ENCODE measurements at places on chromosomes 13 and 19. TPM values are rescaled to one million over a fixed set of nuclear protein-coding genes. Genes with fewer than 3 reads are reported as not detected.

DNA sequence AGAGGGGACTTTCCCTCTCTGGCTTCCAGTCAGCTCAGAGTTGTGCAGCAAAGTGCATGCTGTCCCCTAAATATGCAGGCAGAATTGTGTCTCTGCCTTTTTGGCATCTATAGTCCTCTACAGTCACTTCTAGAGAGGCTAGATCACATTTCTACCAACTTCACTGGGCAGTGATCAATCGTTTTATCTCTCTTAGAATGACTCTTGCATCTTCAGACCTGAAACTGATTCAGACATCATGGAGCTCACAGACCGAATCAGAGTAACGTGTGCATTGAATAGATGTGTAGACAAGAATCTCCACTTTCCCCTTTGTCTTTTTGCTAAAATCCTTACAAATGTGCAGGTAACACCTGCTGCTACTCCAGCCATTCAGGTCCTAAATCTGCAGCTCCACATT is 6.2 kb downstream of the ZNF253 start:
- peaks cover 14% of the 10 kb centered on the region for H3K4me1 ChIP-seq
- H3K36me3 ChIP-seq, result peaks cover 3% of the 10 kb centered on the region
- no peaks in the 10 kb centered on the region for H3K27me3 ChIP-seq

- H3K27ac ChIP-seq, result no peak overlapping the region
- no peaks in the 10 kb centered on the region for H3K4me1 ChIP-seq
- no peaks in the 10 kb centered on the region for H3K36me3 ChIP-seq
- no peak for DNase-seq
- no peak overlapping the region for H3K4me3 ChIP-seq
Observed at GRCh38 chr13:50747737-50748350, 95.6 kb downstream of the DLEU7 start.

- H3K4me3 ChIP-seq, result no peak overlapping the region
- no peak overlapping the region for H3K27ac ChIP-seq
- no peaks in the 10 kb centered on the region for H3K27me3 ChIP-seq
- no peaks in the 10 kb centered on the region for H3K36me3 ChIP-seq
- peak; percentile 70 for DNase-seq
Observed at GRCh38 chr19:6126335-6126974, 9.0 kb upstream of the ACSBG2 start.

DNA sequence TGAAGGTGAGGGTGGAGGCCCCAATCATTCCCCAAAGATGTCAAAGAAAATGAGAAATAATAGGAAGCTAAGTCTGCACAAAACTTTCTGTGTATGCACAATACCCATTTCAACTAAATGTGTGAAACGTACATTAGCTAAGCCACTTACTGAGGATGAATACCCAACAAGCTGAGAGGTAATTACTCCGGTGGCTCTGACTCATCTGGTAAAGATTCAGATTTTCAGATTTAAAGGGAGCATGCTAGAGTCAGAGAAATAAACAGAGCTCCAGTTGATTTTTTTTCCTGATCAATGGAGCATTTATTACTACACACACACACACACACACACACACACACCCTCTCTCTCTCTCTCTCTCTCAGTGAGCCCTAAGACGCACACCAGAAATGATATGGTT is 194.8 kb upstream of the ARGLU1 start:
- no peaks in the 10 kb centered on the region for H3K36me3 ChIP-seq
- DNase-seq, result no peak
- H3K27ac ChIP-seq, result no peak overlapping the region

DNA sequence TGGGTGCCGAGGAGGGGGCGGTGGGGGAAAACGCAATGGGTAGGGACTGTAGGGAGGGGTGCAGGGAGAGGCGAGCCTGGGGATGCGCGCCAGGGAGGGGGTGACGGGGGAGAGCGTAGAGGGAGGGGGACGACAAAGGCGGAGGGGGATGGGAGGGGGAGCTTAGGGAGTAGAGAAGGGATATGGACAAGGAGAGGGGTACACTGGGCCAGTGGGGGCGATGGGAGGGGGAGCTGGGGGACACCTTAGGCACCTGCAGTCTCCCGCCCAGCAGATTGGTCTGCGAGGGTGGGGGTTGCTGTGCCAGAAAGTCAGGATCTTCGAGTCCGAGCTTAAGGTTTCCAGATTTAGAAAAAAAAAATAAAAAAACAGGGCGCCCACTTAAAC is 15.7 kb downstream of the CCDC124 start:
- peak; percentile 20 for DNase-seq
- peaks cover 48% of the 10 kb centered on the region for H3K27me3 ChIP-seq
- no peak overlapping the region for H3K27ac ChIP-seq
- H3K4me3 ChIP-seq, result peak overlapping the region; percentile 67
- no peaks in the 10 kb centered on the region for H3K36me3 ChIP-seq

DNA sequence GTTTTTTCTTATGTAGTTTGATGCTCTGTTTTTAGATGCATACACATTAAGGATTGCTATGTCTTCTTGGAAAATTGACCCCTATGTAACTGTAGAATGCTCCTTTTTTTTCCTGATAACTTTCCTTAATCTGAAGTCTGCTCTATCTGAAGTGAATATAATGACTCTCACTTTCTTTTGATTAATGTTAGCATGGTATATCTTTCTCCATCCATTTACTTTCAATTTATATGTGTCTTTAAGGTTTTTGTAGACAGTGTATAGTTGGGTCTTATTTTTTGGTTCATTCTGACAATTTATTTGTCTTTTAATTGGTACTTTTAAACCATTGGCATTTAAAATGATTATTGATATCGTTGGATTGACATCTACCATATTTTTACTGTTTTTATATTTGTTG is 92.3 kb downstream of the URI1 start:
- no peaks in the 10 kb centered on the region for H3K36me3 ChIP-seq
- no peaks in the 10 kb centered on the region for H3K27me3 ChIP-seq
- H3K4me1 ChIP-seq, result peaks cover 9% of the 10 kb centered on the region
- H3K27ac ChIP-seq, result no peak overlapping the region
- no peak overlapping the region for H3K4me3 ChIP-seq

- H3K36me3 ChIP-seq, result no peaks in the 10 kb centered on the region
- DNase-seq, result no peak
- H3K27ac ChIP-seq, result no peak overlapping the region
Observed at GRCh38 chr13:63853816-63854215, 2438.2 kb upstream of the PCDH20 start.

- no peaks in the 10 kb centered on the region for H3K36me3 ChIP-seq
- H3K27me3 ChIP-seq, result no peaks in the 10 kb centered on the region
- H3K4me3 ChIP-seq, result no peak overlapping the region
- H3K27ac ChIP-seq, result no peak overlapping the region
- H3K4me1 ChIP-seq, result no peaks in the 10 kb centered on the region
Observed at GRCh38 chr19:49336482-49337266, 1.5 kb downstream of the CD37 start.

DIAPH3 gene
- total RNA-seq, result 9.5 TPM

GPR12 gene
- not detected for total RNA-seq

PRSS57 gene
- not detected for total RNA-seq

BRD4 gene
- 20.2 TPM for total RNA-seq

TINCR gene
- not detected for total RNA-seq

KCTD4 gene
- 0.65 TPM for total RNA-seq

ANGPTL8 gene
- not detected for total RNA-seq

S1PR4 gene
- not detected for total RNA-seq
